Astrocyte (in vitro differentiated cells and primary cell): ENCODE measurements at places on chromosomes 6 and 20. TPM values are rescaled to one million over a fixed set of nuclear protein-coding genes. Genes with fewer than 3 reads are reported as not detected.
A peak's percentile ranks its signal among the peaks of the same experiment; 100 is the strongest.

CALHM6 gene
- total RNA-seq, result not detected in 2 replicates

VIP gene
- total RNA-seq, result 0.36 and 0.45 TPM in 2 replicates

KHDC1L gene
- total RNA-seq, result not detected in 2 replicates

CD109 gene
- total RNA-seq, result 18.3 and 22.9 TPM in 2 replicates

DNA sequence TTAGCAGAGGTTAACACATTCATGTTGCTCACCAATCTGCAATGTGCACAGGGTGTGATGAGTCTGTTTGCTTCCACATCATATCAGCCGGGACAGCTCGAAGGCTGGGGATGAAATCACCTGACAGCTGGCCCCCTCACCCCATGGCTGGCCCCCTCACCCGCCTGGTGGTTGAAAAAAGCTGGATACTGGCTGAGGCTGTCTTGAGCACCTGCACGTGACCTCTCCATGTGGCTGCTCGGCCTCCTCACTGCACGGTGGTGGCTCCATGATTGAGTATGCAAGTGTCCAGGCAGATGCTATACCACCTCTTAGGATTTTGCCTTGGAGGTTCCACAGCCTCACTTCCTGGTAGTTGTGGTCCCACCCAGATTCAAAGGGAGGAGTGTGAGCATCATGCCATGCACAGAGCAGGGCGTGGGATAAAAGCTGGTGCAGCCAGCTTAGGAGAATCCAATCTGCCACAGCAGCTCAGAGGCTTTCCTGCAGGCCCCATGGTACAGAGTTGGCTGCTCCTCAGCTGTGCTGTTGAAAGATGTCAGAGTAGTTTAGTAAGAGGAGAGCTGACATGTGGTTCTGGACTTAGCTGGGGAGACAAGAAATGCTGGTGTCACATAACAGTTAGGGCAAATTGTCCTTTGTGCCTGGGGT lies 29.6 kb upstream of the SYNDIG1 start:
- H3K27me3 ChIP-seq, result peaks cover 13% of the 10 kb centered on the region
- no peak overlapping the region for H3K4me3 ChIP-seq
- H3K36me3 ChIP-seq, result no peaks in the 10 kb centered on the region
- H3K27ac ChIP-seq, result no peak overlapping the region
- no peaks in the 10 kb centered on the region for H3K4me1 ChIP-seq

- peaks cover 4% of the 10 kb centered on the region for H3K4me1 ChIP-seq
- no peaks in the 10 kb centered on the region for H3K36me3 ChIP-seq
- no peaks in the 10 kb centered on the region for H3K27me3 ChIP-seq
- H3K27ac ChIP-seq, result no peak overlapping the region
Observed at GRCh38 chr6:136763716-136764516, 28.4 kb downstream of the MAP3K5 start.

DNA sequence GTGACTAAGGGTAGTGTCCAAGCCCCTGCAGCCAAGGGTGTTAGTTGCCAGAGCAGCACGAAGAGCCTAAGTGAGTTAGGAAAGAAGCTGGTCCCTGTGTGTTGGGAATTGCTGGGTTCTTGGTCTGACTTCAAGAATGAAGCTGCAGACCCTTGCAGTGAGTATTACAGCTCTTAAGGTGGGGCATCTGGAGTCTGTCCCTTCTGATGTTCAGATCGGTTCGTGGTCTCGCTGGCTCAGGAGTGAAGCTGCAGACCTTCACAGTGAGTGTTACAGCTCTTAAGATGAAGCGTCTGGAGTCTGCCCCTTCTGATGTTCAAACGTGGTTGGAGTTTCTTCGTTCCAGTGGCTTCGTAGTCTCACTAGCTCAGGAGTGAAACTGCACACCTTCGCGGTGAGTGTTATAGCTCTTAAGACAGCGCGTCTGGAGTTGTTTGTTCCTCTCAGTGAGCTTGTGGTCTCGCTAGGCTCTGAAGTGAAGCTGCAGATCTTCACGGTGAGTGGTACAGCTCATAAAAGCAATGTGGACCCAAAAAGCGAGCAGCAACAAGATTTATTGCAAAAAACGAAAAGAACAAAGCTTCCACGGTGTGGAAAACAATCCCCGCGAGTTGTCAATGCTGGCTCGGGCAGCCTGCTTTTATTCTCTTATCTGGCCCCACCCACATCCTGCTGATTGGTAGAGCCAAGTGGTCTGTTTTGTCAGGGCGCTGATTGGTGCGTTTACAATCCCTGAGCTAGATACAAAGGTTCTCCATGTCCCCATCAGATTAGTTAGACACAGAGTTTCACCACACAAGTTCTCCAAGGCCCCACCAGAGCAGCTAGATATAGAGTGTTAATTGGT lies 31.8 kb downstream of the PXDC1 start:
- H3K4me3 ChIP-seq, result no peak overlapping the region
- DNase-seq, result no peak
- peaks cover 13% of the 10 kb centered on the region for H3K4me1 ChIP-seq
- H3K27ac ChIP-seq, result no peak overlapping the region

- H3K4me1 ChIP-seq, result no peaks in the 10 kb centered on the region
- no peak overlapping the region for H3K27ac ChIP-seq
- H3K27me3 ChIP-seq, result no peaks in the 10 kb centered on the region
- peak; percentile 25 for DNase-seq
- peaks cover 3% of the 10 kb centered on the region for H3K36me3 ChIP-seq
Observed at GRCh38 chr20:49631061-49631716, 63.3 kb upstream of the PTGIS start.

DNA sequence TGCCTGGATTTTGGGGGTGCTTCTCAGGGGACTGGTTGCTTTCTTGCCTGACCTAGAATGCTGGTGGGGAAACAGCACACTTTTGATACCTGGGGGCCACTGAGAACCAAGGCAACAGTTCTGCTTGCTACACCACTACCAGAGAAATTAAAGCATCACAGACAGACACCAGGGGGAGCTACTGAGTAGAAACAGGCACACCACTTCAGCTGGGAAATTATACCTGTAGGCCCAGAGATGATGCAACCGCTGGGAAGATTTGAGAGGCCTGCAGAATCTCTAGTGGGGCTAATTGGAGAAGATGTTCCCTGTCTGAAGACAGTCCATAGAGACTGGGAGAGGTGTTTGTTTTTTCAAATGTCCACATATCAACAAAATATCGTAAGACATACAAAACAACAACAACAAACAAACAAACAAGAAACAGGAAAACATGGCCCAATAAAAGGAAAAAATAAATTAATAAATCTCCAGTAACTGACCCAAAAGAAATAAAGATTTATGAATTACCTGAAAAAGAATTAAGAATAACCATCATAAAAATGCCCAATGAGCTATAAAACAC lies 129.4 kb upstream of the RIN2 start:
- peak; percentile 32 for DNase-seq
- H3K27me3 ChIP-seq, result no peaks in the 10 kb centered on the region
- H3K4me3 ChIP-seq, result no peak overlapping the region
- H3K36me3 ChIP-seq, result no peaks in the 10 kb centered on the region
- no peaks in the 10 kb centered on the region for H3K4me1 ChIP-seq

DNA sequence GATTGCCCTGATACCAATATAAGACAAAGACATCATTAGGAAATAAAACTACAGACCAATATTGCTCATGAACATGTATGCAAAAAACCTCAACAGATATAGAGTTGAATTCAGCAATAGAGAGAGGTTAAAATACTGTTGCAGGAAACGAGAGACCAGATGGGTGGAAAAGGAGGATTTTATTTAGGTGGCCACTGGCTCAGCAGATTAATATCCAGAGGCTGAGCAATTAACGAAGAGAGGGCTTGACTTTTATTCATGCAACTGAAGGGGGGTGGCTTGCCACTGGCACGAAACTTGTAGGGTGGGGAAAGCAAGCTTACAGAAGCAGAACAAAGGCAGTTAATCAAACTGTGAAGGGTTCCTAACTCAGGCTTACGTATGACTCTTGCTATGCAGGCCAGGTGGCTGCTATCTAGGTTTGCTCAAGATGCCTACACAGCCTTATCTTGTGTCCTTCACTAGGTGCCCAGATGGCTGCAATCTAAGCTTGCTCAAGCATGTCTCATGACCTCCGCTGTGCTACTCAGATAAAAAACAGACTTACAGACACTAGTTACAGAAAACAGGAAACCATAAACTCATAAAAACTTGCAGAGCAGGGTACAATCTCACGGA lies 126.4 kb downstream of the MMUT start:
- no peak overlapping the region for H3K27ac ChIP-seq
- no peaks in the 10 kb centered on the region for H3K4me1 ChIP-seq
- H3K27me3 ChIP-seq, result no peaks in the 10 kb centered on the region
- H3K36me3 ChIP-seq, result no peaks in the 10 kb centered on the region
- no peak overlapping the region for H3K4me3 ChIP-seq

- H3K27me3 ChIP-seq, result no peaks in the 10 kb centered on the region
- no peak for DNase-seq
- H3K27ac ChIP-seq, result no peak overlapping the region
- peaks cover 6% of the 10 kb centered on the region for H3K4me1 ChIP-seq
Observed at GRCh38 chr6:2197984-2198383, 47.4 kb downstream of the GMDS start.

DNA sequence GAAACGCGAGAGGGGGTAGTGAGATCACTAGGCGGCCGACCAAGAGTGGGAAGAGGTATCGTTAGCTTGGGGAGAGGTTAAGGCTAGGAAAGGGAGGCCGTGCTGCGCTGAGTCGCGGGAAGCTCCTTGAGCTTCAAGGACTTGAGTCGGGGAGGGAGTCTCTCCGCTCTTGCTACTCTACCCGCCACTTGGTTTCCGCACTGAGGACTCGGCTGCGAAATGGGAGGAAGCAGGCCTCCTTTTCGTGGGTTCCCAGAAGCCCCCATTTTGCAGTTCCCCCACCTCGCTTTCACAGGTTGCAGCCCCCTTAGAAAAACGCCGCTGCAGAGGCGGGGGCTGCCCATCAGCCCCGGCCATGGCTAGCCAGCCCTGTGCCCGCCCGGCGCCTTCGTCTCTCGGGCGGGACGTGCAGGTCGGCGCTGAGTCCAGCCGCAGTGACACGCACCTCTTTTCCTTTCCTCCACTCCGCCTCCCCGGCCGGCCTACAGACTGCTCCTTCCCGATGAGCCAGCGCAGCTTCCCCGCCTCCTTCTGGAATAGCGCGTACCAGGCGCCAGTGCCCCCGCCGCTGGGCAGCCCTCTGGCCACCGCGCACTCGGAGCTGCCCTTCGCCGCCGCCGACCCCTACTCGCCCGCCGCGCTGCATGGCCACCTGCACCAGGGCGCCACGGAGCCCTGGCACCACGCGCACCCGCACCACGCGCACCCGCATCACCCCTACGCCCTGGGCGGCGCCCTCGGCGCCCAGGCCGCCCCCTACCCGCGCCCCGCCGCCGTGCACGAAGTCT lies 4.9 kb downstream of the VGLL2 start:
- peaks cover 6% of the 10 kb centered on the region for H3K4me1 ChIP-seq
- H3K27ac ChIP-seq, result no peak overlapping the region
- H3K27me3 ChIP-seq, result peaks cover 96% of the 10 kb centered on the region
- DNase-seq, result no peak
- H3K4me3 ChIP-seq, result peak overlapping the region; percentile 26

DNA sequence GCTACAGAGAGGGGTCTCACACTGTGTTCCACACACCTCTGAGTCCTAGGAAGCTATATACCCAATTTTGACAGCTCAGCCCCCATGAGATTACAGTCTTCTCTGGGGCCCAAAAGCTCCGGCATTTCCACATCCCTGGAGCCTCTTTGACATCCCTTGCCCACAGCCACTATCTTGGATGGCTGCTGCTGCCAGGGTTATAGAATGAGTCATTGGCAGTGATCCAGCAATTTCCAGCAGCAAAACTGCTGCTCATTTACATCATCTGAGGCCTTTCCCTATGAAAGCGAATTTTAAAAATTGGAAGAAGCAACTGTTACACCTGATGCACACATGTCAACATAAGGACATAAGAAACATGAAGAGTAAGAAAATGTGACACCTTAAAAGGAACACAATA lies 590.7 kb downstream of the MEI4 start:
- no peaks in the 10 kb centered on the region for H3K27me3 ChIP-seq
- H3K4me3 ChIP-seq, result no peak overlapping the region
- peak; percentile 47 for DNase-seq
- no peak overlapping the region for H3K27ac ChIP-seq

- H3K4me1 ChIP-seq, result peaks cover 3% of the 10 kb centered on the region
- no peak overlapping the region for H3K4me3 ChIP-seq
- H3K27ac ChIP-seq, result no peak overlapping the region
- DNase-seq, result no peak
- H3K27me3 ChIP-seq, result peaks cover 35% of the 10 kb centered on the region
Observed at GRCh38 chr20:64037498-64038213, 1.7 kb downstream of the C20orf204 start.
